ENCODE measurements at places on chromosomes 4 and X.
A peak's percentile ranks its signal among the peaks of the same experiment; 100 is the strongest.

DNA sequence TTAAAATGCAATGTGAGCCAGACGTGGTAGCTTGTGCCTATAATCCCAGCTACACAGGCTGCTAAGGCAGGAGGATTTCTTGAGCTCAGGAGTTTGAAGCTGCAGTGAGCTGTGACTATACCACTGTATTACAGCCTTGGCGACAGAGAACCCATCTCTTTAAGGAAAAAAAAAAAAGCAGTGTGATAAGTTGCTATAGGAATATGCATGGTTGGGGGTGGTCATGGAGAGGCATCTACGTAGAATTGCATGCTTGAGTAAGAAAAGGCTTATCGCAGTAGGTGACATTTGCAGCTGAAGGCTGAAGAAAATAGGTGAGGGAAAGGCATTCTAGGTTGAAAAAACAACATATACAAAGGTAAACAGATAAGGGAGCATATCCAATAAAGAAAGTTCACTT lies 4.1 kb downstream of the DIAPH2 start:
- no peak for DNase-seq

DNA sequence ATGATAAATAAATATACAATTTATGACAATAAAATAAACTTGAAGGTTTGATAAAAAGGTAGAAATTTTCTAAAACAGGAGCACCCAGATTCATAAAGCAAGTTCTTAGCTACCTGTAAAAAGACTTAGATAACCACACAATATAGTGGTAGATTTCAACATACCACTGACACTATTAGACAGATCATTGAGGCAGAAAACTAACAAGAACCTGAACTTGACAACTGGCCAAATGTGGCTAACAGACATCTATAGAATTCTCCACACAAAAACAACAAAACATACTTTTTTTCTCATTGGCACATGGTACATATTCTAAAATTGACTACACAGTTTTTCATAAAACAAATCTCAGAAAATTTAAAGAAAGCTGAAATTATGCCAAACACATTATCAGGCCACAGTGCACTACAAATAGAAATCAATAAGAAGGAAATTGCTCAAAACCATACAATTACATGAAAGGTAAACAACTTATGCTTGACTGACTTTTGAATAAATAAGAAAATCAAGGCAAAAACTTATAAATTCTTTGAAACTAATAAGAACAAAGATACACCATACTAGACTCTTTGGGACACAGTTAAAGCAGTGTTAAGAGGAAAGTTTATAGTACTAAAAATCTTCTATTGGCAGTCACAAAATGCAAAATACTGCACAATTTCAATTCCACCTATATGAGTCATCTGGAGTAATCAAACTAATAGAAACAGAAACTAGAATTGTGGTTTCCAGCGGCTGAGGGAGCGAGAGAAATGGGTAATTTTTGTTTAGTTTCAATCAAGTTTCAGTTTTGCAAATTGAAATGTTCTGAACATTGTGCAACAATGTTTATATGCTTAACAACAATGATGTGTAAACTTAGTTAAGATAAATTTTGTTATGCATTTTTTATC lies 925.6 kb downstream of the SH3BGRL start:
- DNase-seq: no peak

GRCh38 chr4:22607382-22607781 lies 85.4 kb upstream of the GBA3 start:
- DNase-seq: peak; percentile 59

DNA sequence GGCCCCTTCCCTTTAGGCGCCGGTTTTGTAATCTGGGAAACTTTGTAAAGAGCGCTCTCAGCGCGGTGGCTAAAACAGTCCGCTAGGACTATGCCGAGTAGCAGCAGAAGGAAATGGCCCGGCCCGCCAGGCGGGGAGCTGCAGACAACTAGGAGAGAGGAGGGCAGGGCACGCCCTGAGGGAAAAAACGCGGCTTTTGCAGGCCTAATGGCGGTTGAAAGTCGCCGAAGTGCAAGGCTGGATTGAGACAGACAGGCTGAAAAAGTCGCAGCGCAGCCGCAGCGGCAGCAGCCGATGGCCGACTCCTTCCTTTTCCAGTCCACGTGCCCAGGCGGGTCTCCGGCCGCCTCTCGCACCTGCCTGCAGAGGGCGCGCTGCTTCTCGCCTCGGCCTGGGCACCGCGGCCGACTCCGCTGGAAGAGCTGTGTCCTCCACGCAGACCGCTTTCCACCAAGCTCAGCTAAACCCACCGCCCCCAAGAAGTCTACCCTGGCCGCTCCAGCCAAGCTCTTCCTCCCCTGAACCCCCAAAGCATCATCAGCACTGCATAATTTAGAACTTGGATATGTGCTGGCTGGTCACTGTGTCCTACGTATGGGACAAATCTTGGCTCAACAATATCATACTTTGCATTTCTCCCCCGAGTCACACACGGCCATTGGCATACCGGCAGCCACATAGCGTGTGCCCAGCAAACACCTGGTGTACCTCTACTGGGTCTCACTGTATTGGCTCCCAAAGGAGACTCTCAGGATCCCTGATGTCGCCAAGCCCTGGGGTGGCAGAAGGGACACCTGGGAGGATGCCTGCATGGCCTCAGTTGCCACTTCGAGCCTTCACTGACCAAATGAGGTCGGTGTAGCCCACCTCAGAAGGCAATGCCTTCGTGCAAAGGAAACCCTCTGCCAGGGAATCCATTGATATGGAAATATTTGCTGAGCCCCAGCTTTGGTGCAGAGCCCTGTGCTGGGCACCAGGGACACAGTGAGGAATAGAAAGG lies 14.5 kb downstream of the SLC25A5 start:
- DNase-seq: peak; percentile 65

DNA sequence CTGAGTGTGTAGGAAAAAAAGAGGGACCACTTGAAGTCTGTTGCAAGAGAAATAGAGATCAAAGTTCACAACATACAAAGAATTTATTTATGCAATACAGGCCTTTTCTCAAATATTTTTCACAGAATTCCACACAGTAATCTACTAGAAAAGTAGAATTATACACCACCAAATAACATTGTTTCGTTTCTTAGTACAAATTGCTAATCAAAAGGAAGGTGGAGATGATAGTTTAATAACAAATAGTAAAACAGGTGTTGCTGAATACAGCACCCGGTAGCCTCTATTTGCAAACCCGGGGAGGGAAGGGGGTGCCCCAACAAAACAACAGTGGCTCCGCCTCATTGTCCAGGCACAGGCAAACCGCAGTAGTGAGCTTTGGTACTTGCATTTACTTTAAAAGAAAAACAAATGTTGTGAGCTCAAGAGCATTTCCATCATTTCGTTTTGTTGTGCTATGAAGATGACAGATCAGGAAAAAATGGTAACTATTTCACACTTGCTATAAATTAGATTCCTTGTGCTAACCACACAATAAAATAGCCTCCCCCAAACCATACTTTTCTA lies 186.4 kb downstream of the DCLK2 start:
- DNase-seq: no peak

- DNase-seq: no peak
These were observed 161.4 kb upstream of the MAD2L1 start for GRCh38 chr4:120228086-120228485.

GRCh38 chrX:46015653-46016052 lies 529.6 kb downstream of the ZNF674 start:
- no peak for DNase-seq

DNA sequence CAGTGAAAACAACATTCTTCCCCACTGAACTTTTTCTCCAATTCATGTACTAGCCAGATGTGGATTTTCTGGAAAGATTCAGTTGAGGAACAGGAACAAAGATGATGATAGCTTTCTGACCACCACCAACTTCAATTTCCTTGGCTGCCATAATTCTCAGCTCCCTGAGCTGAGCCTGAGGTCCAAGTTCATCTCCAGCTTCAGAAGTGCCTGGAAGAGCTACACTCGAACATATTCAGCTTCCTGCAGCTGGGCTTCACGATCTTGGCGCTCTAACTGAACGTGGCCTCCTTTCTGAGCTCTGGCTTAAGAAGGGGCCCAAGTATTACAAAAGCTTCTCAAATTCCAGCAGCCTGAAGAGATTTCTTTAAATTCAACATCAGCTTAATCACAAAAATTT lies 83.9 kb downstream of the QDPR start:
- DNase-seq: no peak

DNA sequence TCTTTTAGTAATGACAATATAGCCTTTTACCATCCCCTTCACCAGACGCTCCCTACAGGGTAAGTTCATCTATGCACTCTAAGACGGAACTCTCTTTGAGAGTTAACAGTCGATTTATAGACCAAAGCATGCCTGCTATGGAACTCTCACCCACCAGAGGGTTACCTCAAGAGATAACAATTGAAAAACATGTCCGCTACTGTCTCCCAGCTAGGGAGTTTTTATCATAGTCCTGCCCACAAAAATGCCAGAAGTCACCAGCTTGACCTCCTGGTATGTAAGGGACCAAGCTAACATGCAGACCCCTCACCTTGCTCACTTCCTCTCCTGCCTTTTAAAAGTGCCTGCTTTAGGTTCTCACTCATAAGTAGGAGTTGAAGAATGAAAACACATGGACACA lies 16.7 kb upstream of the YTHDC1 start:
- DNase-seq: no peak

- peak; percentile 90 for DNase-seq
These were observed 73.6 kb upstream of the DHX15 start for GRCh38 chr4:24657768-24658617.

DNA sequence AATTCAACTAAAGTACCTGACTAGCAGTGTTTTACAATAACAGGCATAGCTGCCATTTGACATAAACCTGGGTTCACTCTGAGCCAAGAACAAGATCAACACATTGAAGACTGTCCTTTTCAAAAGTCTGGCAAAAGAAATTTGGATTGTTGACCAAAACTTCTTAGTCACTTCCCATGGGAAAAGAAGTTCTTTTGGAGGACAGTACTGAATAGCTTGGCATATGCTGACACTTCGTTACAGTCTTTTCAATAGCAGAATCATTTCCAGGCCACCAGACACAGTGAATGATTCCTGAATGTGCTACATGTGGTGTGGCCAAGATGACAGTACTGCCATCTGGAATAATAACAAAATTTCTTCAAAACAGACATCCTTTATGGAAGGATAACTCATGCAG lies 560.3 kb downstream of the GRID2 start:
- no peak for DNase-seq

GRCh38 chrX:50812995-50813842 lies 775 bp downstream of the SHROOM4 start:
- peak; percentile 33 for DNase-seq

DNA sequence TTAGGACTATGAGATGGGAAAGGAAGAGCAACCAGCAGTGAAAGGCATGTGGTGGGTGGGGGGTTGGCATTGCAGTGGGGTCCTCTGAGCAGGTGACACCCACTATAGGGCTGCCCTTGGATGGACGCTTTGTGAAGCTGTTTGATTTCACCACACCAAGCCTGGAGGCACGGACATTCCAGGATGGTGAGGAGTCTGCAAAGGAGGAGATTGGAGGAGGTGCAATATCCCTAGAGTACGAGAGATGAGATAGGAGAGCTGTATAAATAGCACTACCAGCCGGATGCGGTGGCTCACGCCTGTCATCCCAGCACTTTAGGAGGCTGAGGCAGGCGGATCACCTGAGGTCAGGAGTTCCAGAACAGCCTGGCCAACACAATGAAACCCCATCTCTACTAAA lies 42.3 kb downstream of the SHOX start:
- peak; percentile 21 for DNase-seq

- DNase-seq: no peak
These were observed 39.4 kb downstream of the DCLK2 start for GRCh38 chr4:150117629-150118028.

DNA sequence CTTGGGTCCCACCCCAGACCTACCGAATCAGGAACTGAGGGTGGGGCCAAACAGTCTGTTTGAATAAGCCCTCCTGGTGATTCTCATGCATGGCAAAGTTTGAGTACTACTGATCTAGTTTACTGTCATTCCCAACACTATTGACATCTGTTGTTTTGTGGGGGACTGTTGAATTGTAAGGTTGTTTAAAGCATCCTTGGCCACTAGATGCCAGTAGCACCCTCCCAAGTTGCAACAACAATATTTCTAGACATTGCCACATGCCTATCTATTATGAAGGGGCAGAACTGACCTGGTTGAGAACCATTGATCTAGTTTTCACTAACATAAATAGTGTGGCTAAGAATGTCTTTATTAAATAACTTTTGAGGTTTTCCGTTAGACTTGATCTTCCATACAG lies 15.1 kb downstream of the TAF9B start:
- peak; percentile 24 for DNase-seq

GRCh38 chr4:139076016-139076744 lies 60.6 kb downstream of the NOCT start:
- DNase-seq: no peak

- no peak for DNase-seq
These were observed 43.5 kb downstream of the COQ2 start for GRCh38 chr4:83241132-83241531.

DNA sequence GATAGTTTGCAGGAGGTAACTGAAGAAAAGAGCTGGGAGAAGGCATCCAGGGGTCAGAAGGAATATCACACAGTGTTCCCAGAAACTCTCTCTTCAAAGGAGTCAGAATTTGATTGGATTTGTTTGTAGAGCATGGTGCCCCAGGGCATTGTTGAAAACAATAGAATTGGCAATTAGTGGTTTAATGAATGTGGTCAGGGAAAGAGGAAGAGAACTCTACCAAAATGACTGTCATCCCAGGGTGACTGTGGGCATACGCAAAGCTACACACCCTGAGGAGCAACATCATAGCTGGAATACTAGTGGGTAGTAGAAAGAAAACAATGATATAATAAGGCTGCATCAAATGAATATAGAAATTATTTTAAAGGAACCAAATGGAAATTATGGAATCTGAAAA lies 21.5 kb downstream of the TNIP2 start:
- DNase-seq: no peak

DNA sequence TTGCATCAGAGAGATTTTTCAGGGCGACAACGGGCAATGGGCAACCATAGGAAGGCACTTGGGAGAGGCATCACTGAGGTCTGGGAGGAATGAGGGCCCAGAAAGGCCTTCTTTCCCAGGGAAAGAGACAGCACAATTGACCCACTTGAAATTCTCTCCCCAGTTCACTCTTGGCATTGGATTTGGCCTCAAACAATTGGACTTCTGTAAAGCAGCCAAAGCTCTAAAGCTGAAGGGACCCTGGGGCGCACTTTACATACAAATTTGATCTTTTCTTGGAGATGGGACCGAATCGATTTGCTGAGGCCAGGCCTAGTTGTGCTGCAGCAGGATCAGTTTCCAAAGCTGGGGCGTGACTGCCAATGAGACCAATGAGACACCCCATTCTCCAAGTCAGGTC lies 3.2 kb downstream of the ARHGAP36 start:
- no peak for DNase-seq

- DNase-seq: peak; percentile 66
These were observed 180.7 kb downstream of the GASK1B start for GRCh38 chr4:157992038-157992705.

GRCh38 chrX:11944501-11944900 lies 186.5 kb downstream of the MSL3 start:
- peak; percentile 47 for DNase-seq

DNA sequence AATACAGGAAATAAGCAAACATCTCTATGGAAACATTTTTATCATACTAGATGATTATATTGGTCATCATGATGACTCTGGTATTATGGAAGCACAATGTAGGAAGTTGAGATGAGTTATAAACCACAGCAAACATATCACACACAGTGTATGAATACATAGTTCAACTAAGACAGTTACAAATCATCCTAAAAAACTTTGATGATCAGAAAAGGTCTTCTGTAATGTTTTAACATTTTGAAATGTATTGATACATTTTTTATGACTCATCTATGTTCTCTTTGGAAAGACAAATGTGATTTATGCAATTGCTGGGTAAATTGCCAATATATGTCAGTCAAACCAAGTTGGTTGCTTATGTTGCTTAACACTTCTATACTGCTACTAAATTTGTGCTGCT lies 4.8 kb downstream of the CXCL3 start:
- DNase-seq: no peak

Measured in T47D (cell line).